Stimulated activated CD4-positive, alpha-beta T cell treated with anti-CD3 and anti-CD28 coated beads, Interleukin-12 subunit alpha, Interleukin-12 subunit beta, amount 100 ng/mL, for 24 hours (primary cell): ENCODE measurements at places on chromosomes 5 and 9.

DNA sequence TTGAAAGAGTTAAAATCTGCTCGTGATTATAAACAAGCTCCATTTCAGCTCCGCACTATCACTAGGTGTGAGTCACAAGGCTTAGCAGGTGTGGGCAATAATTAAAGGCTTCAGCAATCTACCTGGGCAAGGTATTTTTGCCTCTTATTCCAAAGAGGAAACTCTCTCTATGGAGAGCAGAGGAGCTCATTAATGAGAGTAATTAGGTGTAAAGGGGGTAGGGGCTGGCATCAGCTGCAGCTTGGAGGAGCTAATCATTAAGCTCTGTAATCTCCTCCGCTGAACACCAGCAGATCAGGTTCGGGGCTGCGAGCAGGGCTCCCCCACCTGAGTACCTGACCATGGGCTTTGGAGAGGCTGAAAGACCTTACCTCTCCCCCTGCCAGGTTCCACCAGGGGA lies 129.2 kb downstream of the CRB2 start:
- DNase-seq = no peak

- DNase-seq = no peak
These were observed 90.5 kb downstream of the SH3TC2 start for GRCh38 chr5:148972396-148972795.

DNA sequence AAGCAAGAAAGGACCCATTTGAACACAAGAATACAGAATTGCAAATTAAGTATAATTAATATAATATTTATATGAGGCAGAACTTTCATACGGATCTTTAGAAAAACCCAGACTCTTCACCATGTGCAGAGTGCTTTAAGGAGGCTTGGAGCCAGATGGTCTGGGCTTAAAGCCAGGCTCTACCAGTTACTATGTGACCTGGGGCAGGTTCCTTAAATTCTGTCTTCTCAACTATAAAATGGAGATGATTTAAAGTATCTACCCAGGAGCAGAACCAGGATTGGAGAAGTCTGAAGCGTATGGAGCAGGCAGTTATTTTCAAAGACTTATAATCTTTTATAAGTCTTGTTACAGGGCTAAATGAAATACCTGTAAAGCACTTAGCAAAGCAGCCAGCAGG lies 202.1 kb downstream of the TSSK1B start:
- DNase-seq = no peak

GRCh38 chr5:112232667-112233066 lies 186.4 kb downstream of the EPB41L4A start:
- DNase-seq = no peak

- no peak for DNase-seq
These were observed 198.3 kb downstream of the ERCC6L2 start for GRCh38 chr9:96073531-96074480.

- DNase-seq = no peak
These were observed 60.5 kb downstream of the SNX18 start for GRCh38 chr5:54577937-54578653.
